ENCODE measurements at places on chromosomes 6 and 20. TPM values are rescaled to one million over a fixed set of nuclear protein-coding genes. Genes with fewer than 3 reads are reported as not detected.

C20orf202 gene
- total RNA-seq, result not detected

OXT gene
- not detected for total RNA-seq

DNA sequence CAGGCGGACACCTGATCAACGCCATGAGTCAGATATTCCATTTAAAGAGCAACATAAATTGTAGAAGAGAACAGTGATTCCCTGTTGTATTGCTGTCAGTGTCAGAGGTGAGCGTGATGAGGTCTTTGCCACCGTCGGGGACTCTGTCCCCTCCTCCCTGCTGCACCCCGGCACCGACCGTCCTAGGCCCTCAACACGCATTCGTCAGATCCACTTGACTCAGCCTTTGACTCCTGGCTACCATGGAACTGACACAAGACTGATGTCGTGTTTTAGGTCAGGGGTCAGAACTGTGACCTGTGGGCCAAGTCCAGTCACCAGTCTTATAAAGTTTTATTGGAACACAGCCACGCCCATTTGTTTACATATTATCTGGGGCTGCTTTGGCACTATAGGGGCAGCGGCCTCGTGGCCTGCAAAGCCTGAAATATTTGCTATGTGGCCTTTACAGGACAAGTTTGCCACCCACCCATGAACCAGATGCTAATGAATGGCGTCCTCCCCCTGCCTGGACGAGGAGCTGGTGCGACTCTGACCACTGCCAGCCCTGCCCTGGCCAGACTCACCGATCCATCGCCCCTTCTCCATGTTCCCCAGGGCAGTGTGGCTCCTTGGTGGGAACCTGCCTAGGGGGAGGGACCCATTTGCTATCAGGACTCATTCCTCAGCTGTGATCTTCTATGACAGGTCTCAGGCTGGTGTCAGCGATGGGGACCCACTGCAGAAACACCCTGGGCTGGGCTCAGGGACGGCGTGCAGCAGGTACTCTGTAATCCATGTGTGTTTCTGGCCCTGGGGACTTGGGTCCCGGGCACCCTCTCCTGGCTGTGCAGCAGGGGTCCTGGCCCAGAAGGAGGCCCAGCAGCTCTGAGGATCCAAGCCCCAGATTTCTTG lies 37.5 kb upstream of the PHACTR3 start:
- no peak for DNase-seq
- H3K36me3 ChIP-seq, result no peaks in the 10 kb centered on the region
- H3K27ac ChIP-seq, result no peak overlapping the region
- H3K4me1 ChIP-seq, result no peaks in the 10 kb centered on the region
- no peaks in the 10 kb centered on the region for H3K27me3 ChIP-seq
- H3K4me3 ChIP-seq, result no peak overlapping the region

DNA sequence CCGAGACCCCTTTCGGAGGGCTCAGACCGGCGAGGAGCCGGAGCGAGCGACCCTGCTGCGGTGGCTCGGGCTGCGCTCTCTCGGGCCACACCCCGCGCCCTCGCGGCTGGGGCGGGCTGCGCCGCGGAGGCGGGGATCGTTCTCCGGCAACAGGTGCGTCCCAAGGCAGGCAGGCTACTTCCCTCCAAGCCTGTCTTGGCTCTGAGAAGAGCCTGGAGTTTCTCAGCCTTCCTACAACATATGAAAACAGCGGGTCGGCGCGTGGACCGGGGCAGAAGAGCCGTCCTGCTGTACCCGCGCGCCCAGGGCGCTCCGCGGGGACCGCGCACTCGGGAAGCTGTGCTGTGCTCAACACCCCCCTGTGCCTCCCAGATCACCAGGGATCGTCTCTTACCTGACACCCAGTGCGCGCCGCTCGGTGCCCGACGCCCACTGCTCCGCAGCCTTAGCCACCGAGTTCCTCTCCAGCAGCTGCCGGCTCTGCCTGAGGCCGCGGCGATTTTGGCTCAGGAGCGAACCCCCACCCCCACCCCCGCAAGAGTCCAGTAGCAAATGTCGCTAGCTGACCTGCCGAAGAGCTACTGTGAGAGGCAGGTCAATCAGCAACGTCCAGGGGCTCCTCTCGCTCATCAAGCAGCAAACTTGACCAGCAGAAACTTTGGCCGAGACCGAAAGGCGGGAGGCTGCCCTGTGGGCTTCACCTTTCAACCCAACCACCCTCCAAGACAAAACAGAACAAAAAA lies 3.7 kb upstream of the OLIG3 start:
- peaks cover 2% of the 10 kb centered on the region for H3K36me3 ChIP-seq
- H3K27ac ChIP-seq, result no peak overlapping the region
- peak overlapping the region; percentile 38 for H3K4me3 ChIP-seq

GRCh38 chr20:17158701-17159100 lies 68.1 kb upstream of the PCSK2 start:
- H3K4me3 ChIP-seq, result no peak overlapping the region
- DNase-seq, result no peak
- no peaks in the 10 kb centered on the region for H3K4me1 ChIP-seq
- H3K27ac ChIP-seq, result no peak overlapping the region

DNA sequence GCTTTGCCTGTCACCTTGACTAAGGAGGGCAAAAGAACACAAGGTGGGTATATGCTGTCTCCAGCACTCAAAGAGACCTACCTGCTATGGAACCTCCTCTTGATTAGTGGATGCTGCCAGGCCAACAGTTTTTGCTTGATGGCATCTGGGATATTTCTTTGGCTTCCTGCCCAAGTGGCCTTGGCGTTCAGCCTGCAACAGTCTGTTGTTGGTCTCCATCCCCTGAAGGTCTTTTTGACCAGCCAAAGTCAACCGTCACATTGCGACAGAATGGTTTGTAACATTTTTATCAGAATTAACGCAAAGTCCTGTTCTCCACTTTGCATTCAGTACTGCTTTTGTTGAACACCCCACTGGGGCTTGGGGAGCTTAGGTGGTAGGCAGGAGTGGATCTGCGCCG lies 37.1 kb downstream of the SERPINB1 start:
- H3K4me3 ChIP-seq, result no peak overlapping the region
- no peak for DNase-seq
- no peak overlapping the region for H3K27ac ChIP-seq
- no peaks in the 10 kb centered on the region for H3K4me1 ChIP-seq

All from Panc1 (cell line).